ENCODE measurements at places on chromosomes 5 and 9.

- no peak for DNase-seq
Measured at GRCh38 chr5:100840370-100840769, 62.7 kb downstream of the ST8SIA4 start.

GRCh38 chr9:73151653-73152542 is at the start of gene ANXA1:
Gene ANXA1 (plus strand): TSS chr9:73151865. CDS start chr9:73158536, 6,671 bp downstream.
- DNase-seq = no peak

GRCh38 chr9:116156621-116157314 is 3.2 kb downstream of the PAPPA start:
- no peak for DNase-seq

- peak; percentile 59 for DNase-seq
Measured at GRCh38 chr9:99000476-99001395, 57.0 kb downstream of the COL15A1 start.

GRCh38 chr5:126385524-126386502 is 37.4 kb upstream of the GRAMD2B start:
- no peak for DNase-seq

GRCh38 chr9:89538871-89539270 is 41.0 kb upstream of the SEMA4D start:
- no peak for DNase-seq

GRCh38 chr5:88116396-88116795 is 152.2 kb downstream of the TMEM161B start:
- DNase-seq = no peak

- no peak for DNase-seq
Measured at GRCh38 chr5:107425541-107426031, 245.2 kb downstream of the EFNA5 start.

DNA sequence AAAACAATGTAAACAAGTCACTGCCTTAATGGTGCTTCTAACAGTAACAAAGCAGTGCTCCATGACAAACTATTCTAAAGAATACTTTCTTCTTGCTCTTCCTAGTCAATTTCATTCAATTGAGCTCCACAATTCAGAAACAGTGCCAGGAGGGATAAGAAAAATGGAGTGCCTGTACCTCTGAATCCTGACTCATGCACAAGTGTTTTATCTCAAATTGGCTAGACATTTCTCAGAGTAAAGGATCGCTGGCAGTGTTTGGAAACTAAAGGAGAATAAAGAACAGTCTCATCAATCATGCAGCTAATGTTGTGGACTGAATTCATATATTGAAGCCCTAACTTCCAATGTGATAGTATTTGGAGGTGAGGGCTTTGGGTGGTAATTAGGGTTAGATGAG is 27.6 kb downstream of the SLC25A51 start:
- no peak for DNase-seq

DNA sequence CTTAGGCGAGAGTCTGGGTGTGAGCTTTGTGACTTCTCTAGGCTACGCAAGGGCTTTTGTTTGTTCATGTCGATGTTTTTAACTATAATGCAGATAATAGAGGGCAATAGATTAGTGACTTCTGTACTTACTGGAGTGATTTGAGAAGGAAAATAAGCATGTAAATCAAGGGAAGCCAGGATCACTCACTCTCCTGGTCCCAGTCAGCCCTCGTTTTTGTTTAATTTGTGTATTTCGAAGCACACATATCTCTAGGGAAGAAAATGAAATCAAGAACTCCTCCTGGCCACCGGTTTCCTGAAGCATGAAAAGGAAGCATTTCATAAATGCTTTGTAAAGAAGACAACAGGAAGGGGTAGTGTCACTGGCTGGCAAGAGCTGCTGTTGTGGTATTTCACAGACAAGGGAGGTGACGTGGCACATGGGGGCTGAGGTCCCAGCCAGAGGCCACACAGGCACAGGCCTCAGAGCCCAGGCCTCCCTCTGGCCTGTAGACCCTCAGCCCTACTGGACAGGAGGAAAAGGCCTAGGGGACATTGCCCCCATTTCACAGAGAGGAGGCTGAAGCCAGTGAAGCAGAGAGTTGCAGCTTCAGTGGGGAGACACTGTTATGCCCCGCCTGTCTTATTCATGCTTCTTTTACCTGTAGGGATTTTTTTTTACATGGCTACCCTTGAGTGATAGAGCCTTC is 34.1 kb downstream of the IRF1 start:
- DNase-seq = peak; percentile 57

- no peak for DNase-seq
Measured at GRCh38 chr5:159682623-159683022, 233.7 kb upstream of the ADRA1B start.

GRCh38 chr5:68332080-68332451 is 116.5 kb downstream of the PIK3R1 start:
- DNase-seq = no peak

- DNase-seq = no peak
Measured at GRCh38 chr9:102124465-102124864, 386.0 kb upstream of the GRIN3A start.

GRCh38 chr5:163874431-163874830 is 369.0 kb downstream of the MAT2B start:
- DNase-seq = no peak

- DNase-seq = no peak
Measured at GRCh38 chr5:120436996-120437395, 27.1 kb upstream of the PRR16 start.

Measured in activated CD4-positive, alpha-beta T cell treated with anti-CD3 and anti-CD28 coated beads for 4 hours (primary cell).